ENCODE measurements at places on chromosomes 4 and X.
A peak's percentile ranks its signal among the peaks of the same experiment; 100 is the strongest.

DNA sequence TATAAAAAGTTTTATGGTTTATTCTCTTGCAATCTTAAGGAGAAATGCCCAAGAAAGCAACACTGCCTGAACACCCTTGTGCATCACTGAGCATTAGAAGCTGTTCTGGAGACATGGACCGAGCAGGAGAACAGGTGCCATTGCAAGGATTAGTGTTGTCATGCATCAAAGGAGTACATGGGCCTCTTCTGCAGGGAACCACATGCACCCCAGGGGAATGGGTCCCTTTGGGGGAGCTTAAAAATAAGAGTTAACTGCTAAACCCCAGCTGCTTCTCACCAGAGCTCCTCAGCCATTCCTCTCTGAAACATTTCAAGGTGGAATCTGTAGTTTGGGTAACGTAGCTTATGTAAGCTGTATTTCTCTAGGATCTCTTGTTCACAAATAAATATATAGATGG lies 353.0 kb upstream of the SLC7A11 start:
- DNase-seq, result no peak

- no peak for DNase-seq
These were observed 560 bp upstream of the TMSB4X start for GRCh38 chrX:12974305-12974795.

- no peak for DNase-seq
These were observed 181.3 kb downstream of the STK32B start for GRCh38 chr4:5232549-5232948.

- no peak for DNase-seq
These were observed 54.2 kb upstream of the SPANXN3 start for GRCh38 chrX:143571521-143571920.

DNA sequence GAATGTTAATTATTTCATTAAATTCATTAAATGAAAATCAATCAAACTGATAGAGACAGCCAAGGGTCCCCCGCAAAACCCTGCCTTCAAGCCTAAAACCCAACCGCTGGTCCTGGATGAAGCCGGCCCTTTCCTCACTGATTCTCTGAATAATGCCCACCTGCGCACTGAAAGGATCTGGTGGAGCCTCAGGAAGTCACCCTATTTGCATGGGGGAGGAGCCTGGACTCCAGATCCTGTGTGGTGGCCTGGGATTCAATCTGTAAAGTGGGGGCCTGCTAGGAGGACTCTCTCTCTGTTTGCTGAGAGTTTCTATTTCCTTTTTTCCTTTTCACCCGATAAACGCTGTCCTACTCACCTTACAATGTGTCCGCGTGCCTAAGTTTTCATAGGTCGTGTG lies 97.9 kb upstream of the ADAMTS3 start:
- DNase-seq, result no peak

GRCh38 chr4:98482847-98483806 lies 175.3 kb downstream of the TSPAN5 start:
- no peak for DNase-seq

GRCh38 chrX:7146703-7147412 lies 654 bp upstream of the STS start:
- DNase-seq, result no peak

GRCh38 chr4:158671665-158671914 lies at the start of gene C4orf46:
Gene C4orf46 (minus strand): TSS chr4:158671887. CDS start chr4:158671801, 86 bp downstream.
- no peak for DNase-seq

DNA sequence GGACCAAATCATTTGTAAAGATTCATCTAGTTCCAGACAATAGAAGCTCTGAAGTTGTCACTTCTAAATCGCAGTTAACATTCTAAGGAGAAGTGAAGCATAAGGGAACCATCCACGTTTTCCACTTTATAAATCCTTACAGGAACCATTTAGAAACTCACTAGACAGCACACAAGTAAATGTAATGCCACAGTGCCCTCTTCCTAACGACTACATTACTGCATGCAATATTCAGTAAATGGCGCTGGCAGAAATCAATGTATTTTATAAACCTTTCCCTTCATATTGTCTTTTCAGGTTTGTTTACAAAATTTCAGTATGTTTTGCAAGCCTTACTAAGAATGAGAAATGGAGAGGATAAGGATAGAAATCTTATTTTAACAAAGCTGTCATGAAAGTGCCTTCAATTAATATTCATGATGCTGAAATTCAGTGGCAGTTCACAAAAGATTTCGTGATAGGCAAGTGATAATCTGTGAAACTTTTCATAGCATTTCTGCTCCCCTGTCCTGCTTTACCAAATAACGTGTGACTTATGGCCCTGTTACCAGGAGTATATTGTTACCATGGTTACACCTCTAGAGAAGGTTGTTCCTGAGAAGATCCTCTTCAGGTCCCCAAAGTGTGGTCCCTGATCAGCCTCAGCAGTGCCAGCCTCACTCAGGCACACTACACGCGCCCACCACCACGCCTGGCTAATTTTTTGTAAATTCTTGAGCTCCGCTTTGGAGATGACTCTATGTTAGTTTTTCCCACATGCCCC lies 54.2 kb downstream of the TMA16 start:
- peak; percentile 34 for DNase-seq

DNA sequence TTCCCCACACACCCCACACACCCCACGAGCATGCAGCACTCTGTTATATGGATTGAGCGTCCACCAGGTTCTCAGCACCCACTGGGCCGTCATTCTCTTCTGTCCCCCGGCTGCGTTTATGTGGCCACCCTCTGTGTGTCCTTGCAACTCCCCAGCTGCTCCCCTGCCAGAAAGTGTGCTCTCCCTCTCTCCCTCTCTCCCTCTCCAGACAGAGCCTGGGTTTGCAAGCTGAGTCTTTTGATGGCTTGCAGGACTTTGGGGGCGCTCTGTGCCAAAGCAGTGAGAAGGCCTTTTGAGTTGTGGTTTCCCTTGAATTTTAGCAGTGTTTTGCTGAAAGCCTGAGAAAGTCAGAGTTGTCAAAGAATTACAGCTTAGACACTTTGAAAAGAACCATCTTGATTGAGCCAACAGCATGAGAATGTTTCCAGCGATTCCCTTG lies 173.5 kb downstream of the DCLK2 start:
- no peak for DNase-seq

DNA sequence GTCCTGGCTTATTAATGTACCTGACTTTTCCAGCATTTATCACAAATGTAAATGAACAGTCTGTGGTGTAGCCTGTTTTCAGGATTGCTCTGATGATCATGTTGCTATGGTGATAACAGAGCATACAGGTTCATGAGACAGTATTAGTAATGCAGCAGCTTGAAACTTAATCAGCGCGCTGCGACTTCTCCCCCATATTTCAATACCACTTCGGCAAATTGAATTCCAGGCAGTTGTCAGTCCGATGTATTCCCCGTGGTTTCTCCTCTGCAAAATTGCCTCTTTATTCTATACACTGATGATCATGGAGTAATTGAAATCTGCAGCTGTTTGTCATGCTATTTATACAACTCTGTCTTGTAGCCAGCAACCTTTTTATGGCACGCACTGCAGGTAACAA lies 239.3 kb downstream of the C4orf33 start:
- DNase-seq, result peak; percentile 31

GRCh38 chr4:171919314-171919713 lies 106.1 kb downstream of the GALNTL6 start:
- no peak for DNase-seq

DNA sequence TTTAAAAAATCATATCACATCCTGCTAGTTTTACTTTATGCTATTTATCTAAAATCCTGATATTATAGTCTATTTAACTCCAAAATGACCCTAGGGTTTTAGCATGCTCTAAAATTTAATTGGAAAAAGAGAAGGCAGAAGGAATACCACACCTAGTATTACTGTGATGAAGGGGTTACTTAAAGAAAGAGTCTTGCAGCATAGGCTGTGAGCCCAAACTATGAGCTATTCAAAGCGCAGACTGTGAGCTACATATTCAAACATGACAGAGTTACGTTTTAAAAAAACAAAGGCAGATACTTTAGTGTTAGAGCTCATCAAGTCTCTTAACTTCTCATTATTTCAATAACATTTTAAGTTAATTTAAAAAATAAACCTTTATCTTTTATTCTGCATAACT lies 247.7 kb upstream of the ETNPPL start:
- no peak for DNase-seq

- no peak for DNase-seq
These were observed 37.2 kb downstream of the PCGF3 start for GRCh38 chr4:742742-743311.

DNA sequence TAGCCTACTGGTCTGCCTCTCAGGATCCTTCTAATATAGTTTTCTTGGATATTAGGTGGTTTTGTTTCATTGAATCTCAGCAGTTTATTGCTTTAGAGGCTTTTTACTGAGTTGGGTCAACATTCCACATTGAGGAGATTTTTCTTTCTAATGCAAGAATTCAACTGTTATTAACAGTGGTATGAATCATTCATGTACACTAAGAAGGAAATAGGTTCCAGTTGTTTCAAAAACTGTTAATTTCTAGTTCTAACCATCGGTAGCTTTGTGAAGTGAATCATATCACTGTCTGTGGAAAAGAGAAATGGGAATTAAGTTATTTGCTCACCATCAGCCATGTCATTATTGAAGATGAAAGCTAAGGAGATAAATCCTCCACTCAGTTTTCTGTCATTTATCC lies 331.5 kb downstream of the RPA4 start:
- no peak for DNase-seq

GRCh38 chr4:173537613-173538147 lies 7.7 kb upstream of the HAND2 start:
- DNase-seq, result no peak

- no peak for DNase-seq
These were observed 63.3 kb upstream of the ANXA10 start for GRCh38 chr4:168028970-168029597.

DNA sequence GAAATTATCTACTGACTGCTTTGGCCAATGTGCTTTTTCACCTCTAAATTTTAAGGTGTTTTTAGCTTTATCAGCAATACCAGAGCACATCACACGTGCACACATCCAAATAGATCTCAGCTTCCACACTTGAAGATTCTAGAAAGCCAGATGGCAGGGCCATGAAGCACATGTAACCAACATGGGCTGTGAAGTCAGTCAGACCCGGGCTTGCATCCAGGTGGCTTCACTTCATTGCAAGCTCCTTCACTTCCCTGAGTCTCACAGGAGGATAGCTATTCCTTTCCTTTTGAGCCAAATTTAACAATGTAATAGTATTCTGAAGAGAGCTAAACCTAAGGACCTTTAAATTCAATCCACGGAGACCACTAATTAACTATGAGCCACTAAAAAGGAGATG lies 86.5 kb downstream of the SH3RF1 start:
- DNase-seq, result no peak

Data from NCI-H1417 treated with DMSO at 0.1 percent for 48 hours (cell line).